ENCODE measurements at places on chromosomes 2 and 18.

- no peak for DNase-seq
Observed at GRCh38 chr2:228649876-228650275, 468.4 kb upstream of the SPHKAP start.

DNA sequence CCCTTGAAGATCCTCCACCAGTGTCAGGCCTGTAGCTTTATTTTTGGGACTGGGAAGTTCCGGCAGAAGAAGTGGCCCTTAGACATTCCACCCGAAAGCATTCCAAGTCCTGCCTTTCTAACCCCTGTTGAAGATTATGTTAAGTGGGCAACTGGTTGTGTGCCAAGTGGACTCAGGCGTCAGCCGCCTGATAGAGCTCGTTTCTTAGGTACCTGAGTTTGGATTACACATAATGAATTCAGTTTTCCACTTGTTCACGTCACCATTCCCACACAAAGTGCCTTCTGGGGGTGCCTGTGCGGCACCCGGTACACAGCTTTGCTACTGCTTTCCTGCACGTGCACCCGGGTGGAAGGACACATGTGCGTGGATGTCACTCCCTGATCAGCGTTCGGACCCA is 156.5 kb downstream of the PTGR3 start:
- DNase-seq = no peak

DNA sequence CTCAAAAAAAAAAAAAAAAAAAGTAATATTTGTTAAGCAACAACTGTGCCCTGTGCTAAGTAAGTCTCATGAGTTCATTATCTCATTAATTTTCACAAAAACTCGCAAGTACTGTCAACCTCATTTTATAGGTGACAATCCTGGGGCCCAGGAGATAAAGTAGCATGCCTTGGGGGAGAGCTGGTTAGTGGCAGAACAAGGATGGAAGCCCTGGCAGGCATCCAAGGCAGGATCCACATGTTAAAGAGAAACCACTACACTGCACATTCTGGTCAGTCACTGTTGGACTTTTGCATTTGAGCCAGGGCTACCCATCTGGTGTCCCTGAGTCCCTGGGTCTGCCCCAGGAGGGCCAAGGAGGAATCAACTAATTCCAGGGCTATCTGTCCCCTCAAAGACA is 54.6 kb downstream of the ZFP36L2 start:
- DNase-seq = peak; percentile 51

GRCh38 chr2:60391649-60392375 is 161.6 kb downstream of the BCL11A start:
- peak; percentile 53 for DNase-seq

GRCh38 chr2:26238311-26238958 is 6.0 kb downstream of the HADHA start:
- DNase-seq = no peak
